Left lung (tissue), 14 donors: ENCODE measurements at places on chromosomes 7 and 10. TPM values are rescaled to one million over a fixed set of nuclear protein-coding genes. Genes with fewer than 3 reads are reported as not detected.

Gene MACROH2A2
- polyA plus RNA-seq, result 69.5 TPM

Gene GOLGA7B
- 0.61 TPM for polyA plus RNA-seq

Gene GPER1
- polyA plus RNA-seq, result 5.7 TPM

Gene CPED1
- polyA plus RNA-seq, result 14.9 TPM

Gene SCART1
- polyA plus RNA-seq, result 2.5 TPM

Gene EDRF1
- polyA plus RNA-seq, result 53.9 TPM

Gene PNLIP
- not detected for polyA plus RNA-seq

Gene ELN
- 229 TPM for polyA plus RNA-seq

Gene GRID2IP
- polyA plus RNA-seq, result 1.2 TPM

Gene TMEM213
- 1.3 TPM for polyA plus RNA-seq

Gene CLDN4
- 67.1 TPM for polyA plus RNA-seq

Gene IDI2
- not detected for polyA plus RNA-seq

DNA sequence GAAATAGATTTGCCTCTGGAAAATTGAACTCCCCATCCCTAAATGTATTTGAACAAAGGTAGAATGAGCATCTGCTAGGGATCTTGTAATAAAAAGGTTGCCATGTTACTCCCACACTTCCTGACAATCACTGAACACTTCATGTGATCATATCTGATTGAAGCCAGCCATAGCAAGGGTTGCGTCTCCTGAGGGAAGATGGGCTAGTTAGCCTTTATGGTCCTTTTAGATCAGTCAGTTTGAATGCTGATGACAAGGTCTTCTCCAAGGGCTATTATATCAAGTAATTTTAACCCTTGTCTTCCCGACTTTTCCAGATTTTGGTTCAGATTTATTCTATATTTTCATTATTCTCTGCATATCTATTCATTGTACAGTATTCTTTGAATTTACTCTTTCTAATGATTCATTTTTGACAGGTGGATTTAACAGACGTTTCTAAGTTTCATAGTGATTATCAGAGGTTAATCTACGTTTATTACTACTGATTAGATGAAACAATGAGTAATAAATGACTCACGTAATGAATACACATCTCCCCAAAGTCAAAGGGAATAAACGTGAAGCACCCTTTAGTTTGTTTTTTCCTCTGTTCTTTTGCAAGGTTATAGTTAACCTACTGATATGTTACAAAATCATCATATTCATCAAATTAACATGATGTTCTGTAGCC, 28.1 kb downstream of the CSGALNACT2 start:
- DNase-seq, result no peak

- DNase-seq, result no peak
Measured at GRCh38 chr7:19572566-19572965, 136.3 kb downstream of the POLR1F start.

DNA sequence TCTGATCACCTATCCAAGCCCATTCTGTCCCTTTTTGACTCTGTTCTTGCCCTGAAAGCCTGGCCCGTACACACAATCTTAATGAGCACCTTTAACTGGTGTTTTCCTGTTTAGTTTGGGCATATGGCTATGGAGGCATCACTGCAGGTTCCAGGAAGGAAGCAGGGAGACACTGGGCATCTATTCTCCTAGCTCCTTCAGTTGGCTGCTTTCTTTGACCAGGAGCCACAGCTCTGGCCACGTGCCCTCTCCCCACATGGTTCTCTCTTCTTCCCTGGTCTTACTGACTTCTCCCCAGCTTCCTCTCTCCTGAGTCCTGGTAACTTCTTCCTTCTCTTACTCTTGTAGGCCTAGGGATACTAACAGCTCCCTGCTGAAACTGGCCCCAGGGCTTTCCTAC, 144.4 kb downstream of the CREB5 start:
- no peak for DNase-seq

DNA sequence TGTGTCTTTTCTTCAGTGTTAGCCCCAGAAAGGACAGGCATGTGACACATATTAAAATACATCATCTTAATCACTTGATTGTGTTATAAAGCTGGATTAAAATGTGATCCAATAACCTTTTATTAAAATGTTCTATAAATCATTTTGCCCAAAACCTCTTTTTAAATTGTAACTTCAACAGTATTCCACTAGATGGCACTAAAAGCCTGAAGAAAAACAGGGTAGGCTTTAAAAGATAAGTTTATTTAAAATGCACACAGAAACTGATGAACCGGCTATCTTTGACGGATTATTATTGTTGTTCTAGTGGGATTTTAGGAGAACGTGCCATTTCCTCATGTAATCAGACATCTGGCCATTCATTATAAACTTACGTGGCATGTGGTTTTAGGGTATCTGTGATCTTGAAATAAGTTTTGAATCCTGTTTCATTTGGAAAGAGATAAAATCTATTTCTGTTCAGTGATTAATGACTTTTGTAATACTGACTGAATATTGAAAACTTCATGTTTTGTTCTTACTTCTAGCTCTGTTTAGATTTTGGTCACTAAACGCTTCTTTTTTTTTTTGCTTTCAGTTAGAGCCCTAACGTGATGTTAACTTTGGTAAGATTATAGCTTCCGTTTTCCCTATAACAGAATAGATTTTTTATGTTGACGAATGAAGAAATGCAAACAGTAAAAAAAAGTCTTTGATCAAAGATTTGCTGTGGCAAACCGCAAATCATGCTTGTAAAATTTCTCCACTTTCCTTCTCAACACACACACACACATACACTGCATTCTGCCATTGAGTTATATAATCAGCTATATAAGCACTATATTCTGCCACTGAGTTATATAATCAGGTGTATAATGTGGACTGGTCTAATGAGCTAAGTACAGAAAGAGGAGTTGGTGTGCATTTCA, 13.6 kb downstream of the VPS50 start:
- no peak for DNase-seq

DNA sequence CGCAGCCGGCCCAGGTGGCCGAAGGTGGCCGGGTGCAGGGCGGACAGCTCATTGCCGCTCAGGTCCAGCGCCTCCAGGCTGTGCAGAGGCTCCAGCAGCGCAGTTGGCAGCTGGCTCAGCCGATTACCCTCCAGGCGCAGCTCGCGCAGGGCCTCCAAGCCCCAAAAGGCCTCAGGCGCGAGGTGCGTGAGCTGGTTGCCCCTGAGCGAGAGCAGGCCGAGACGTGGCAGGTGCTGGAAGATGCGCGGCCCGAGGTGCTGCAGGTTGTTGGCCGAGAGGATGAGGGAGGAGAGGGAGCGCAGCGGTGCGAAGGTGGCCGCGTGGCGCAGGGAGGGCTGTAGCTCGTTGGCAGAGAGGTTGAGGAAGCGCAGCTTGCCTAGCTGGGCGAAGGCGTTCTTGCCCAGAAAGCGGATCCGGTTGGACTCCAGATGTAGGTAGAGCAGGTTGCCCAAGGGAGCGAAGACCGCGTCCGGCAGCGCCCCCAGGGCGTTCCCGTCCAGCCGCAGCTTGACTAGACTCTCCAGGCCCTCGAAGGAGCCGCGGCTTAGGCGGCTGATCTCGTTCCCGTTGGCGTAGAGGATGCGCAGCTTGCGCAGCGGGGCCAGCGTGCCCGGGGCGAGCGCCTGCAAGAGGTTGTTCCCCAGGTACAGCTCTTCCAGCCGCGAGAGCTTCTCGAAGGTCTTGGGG, 923 bp downstream of the TRIL start:
- no peak for DNase-seq

GRCh38 chr7:121302214-121302745, 26.5 kb upstream of the WNT16 start:
- DNase-seq, result no peak

GRCh38 chr10:35578618-35578956, 26.6 kb upstream of the GJD4 start:
- no peak for DNase-seq

GRCh38 chr7:50851891-50852290, 69.2 kb upstream of the GRB10 start:
- DNase-seq, result no peak

DNA sequence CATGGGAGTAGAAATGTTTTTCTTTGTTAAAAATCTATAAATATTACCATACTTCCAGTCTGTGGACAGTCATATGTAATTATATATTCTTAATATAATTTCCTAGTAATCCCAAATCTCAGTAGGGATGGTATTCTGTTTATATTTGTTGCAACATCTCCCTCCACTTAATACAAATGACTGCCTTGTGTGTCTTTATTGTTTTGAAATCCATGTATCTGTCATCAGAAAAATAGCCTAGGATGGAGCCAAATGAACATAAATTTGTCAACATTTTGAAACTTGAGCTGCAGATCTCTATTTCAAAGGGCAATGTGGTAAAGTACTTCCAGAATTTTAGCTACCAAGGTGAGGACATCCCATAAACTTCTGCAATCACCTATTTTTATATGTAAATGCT, 290.7 kb downstream of the TSPAN12 start:
- no peak for DNase-seq

- DNase-seq, result no peak
Measured at GRCh38 chr7:36318116-36318515, 71.5 kb upstream of the ANLN start.

DNA sequence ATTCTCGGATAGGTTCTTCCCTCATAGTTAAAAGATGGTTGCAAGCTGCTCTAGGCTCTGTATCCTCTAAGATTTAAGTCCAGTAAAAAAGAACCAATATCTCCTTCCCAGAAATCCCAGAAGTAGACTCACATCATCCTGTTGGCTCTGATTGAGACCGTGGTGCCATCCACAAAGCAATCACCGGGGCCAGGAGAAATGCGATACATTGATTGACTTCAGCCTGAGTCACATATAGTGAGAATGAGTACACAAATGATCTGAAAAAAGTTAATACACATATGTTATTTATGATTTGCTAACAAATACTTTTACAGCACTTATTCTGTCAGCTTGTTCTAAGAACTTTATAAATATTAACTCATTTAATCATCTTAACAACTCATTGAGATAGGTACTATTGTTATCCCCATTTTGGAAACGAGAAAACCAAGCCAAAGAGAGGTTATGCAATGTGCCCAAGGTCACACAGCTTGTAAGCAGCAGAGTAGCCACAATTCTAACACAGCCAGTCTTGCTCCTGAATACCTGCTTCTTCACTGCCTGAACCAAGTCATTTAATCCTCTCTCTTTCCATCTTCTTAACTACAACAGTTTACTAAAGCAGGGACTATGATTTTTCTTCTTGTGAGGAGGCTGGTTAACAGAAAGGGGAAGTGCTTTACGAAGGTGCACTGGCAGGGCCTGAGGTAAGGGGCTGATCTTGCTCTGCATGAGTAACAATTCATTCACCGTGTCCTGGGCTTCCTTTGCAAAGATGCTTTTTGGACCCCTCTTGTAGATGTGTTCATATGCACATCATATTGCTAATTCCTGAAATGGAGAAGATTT, 177.0 kb downstream of the REEP3 start:
- no peak for DNase-seq

GRCh38 chr7:159083698-159084068, 61.0 kb downstream of the VIPR2 start:
- DNase-seq, result no peak

DNA sequence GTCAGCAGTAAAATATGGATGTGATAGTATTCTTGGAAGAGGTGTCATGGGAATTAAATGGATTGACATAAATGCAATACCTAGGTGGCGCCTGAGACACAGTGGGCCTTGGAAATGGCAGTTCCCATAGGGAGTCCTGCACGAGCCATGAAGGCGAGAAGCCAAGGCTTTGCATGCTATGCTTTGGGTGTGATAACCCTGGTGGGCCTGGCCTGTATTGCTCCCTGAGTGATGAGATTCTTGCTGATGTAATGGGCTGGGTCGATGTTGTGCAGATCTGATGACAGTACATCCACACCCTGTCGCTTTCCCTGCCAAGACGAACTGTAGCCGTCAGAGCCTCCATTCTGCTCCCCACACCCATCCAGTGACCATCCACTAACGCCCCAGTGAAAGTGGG, 46.4 kb downstream of the CREB5 start:
- DNase-seq, result no peak

DNA sequence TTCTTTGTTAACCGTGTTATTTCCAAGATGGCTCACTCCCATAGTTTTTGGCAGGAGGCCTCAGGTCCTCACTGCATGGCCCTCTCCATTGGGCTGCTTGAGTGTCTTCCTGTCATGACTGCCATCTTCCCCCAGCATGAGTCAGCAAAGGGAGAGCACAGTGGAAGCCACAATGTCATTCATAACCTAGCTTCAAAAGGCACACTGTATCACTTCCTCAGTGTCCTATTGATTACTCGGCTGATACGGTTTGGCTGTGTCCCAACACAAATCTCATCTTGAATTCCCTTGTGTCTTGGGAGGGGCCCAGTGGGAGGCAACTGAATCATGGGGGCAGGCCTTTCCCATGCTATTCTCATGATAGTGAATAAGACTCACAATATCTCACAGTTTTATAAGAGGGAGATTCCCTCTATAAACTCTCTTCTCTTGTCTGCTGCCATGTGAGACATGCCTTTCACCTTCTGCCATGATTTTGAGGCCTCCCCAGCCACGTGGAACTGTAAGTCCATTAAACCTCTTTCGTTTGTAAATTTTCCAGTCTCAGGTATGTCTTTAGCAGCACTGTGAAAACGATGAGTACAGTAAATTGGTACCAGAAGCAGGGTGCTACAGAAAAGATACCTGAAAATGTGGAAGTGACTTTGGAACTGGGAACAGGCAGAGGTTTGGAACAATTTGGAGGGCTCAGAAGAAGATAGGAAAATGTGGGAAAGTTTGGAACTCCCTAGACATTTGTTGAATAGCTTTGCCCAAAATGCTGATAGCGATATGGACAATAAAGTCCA, 106.5 kb downstream of the PRLHR start:
- DNase-seq, result no peak

- peak; percentile 51 for DNase-seq
Measured at GRCh38 chr10:100728928-100729861, 16.2 kb upstream of the PAX2 start.

DNA sequence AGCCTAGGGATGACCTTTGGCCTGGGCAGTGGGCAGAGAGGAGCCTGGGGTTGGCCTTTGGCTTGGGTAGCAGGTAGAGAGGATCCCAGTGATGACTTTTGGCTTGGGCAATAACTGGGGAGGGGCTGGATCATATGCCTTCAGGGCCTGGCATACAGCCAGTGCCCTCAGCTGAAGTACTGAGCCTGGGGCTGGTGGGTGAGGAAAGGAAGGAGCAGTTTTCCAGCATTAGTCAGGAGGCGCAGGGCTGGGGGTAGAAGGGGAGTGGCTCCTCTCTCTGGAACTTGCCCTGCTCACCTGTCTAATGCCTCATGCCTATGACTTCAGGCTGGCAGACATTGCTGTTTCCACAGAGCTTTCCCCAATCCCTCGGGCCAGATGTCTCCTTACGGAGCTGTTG, 15.2 kb upstream of the COMTD1 start:
- DNase-seq, result no peak

GRCh38 chr10:127877699-127878098, 15.0 kb downstream of the CLRN3 start:
- DNase-seq, result no peak

- DNase-seq, result no peak
Measured at GRCh38 chr7:30139836-30140384, 5.1 kb downstream of the MTURN start.

DNA sequence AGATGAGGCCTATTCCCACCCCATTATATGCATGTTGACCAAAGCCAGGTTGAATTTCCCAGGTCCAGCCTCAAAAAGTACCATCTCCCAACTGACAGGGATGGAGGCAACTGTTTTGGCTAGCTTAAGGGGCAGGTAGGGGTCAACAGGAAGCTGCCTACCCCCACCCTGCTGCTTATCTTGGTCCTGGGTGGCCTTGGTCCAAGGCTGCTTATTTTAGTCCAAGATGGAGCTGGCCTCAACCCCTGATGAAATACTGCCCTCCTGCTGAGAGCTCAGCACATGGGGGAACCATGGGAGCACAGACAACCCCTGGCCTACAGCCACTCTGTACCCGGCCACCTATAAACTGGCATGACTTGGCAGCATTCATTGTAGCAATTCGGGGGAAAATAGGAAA, 23.1 kb downstream of the MYO1G start:
- DNase-seq, result no peak

GRCh38 chr10:3136763-3137611, 35.6 kb downstream of the PITRM1 start:
- no peak for DNase-seq

GRCh38 chr10:91632671-91633550, at the start of gene PPP1R3C:
Gene PPP1R3C, minus strand, starts transcription at chr10:91633071. Its CDS starts 102 bp downstream, at chr10:91632969.
- peak; percentile 91 for DNase-seq
